ENCODE measurements at places on chromosomes 3 and 15.

- DNase-seq, result no peak
Measured at GRCh38 chr3:43587303-43587702, 34.5 kb downstream of the ANO10 start.

GRCh38 chr3:23809294-23809693, 3.5 kb downstream of the UBE2E1 start:
- no peak for DNase-seq

- no peak for DNase-seq
Measured at GRCh38 chr3:10108091-10108490, at the start of gene FANCD2OS. Gene FANCD2OS (minus strand): TSS chr3:10108255. CDS start chr3:10104774, 3,481 bp downstream.

DNA sequence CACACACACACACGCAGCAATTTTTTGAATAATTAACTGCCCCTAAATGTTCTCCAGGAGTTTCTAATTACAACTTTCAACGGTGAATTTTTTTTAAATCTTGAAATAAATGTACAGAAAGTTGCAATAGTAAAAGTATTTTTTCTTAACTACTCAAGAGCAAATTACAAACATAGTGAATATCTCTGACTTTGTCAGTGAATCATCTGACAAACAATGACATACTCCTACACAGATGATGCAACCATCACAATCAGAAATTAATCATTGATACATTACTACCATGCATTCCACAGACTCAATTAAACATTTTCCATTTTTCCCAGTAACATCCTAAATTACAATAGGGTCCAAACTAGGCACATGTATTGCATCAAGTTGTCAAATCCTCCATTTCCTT, 597.3 kb downstream of the NAALADL2 start:
- peak; percentile 23 for DNase-seq

DNA sequence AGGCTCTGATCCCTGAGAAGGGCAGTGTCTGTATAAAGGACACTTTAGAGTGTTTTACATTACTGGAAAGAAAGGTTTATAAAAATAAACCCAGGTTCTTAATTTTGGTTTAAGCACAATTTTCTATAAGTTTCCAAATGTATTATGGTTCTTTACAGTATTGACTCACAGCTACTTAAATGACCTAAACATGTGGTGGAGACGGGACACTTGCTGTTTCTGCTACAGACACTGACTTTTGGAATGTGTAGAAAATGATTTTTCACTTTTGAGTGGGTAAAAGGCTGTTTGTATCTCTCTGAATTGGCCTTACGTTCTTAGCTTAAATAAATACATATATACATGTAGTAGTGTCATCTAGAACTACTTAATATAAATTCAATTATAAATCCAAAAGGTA, 55.4 kb downstream of the SNRK start:
- no peak for DNase-seq

GRCh38 chr15:64315216-64315615, 40.8 kb downstream of the CSNK1G1 start:
- no peak for DNase-seq

GRCh38 chr3:95172164-95172943, 1109.5 kb downstream of the NSUN3 start:
- peak; percentile 71 for DNase-seq

DNA sequence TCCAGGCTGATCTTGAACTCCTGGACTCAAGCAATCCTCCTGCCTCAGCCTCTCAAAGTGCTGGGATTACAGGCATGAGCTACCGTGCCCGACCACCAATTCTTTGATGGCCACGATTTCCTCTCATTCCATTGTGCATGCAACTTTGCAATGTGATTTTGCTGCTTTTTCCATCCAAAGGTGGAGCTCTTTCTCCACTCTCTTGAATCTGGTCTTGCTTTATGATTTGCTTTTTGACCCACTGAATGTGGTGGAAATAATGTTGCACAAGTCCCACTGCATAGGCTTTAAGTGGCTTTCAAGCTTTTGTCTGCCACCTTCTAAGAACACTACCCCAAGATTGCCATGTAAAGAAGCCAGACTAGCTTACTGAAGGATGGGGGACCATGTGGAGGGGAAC, 10.6 kb downstream of the RPS27L start:
- DNase-seq, result no peak

DNA sequence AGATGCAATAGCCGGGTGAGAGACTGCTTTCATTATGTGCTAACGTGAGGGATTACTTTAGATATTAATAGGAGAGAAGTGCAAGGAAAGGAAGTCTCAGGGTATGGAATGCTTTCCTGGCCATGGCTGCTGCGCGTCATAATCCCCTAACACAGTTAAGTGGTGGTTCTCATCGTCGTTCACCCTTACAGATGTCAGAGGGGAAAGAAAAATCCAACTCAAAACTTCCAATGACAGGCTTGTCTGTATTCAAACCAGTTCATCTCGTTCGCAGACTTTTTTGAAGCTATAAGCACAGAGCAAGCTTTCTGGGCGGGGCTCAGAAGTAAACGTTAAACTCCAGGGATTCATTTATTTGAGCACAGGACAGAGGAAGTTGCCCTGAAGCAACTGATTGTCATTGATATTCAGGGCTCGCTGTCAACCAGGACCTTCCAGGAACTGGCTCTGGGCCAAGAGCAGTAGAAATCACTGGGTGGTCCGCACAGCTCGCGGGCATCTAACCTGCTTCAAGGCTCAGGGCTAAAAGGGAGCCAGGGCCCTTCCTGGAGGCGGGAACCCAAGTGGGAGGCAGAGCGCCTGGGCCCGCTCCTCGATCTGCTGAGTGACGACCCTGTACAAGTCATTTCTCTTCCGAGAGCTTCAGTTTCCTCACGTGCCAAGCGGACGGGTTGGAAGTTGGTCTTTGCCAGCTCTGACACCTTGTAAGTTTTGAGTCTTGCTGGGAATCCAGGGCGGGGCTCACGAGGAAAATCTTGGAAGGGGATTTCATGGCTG, 1.1 kb upstream of the LPP start:
- no peak for DNase-seq

- no peak for DNase-seq
Measured at GRCh38 chr15:90869140-90869541, 753 bp downstream of the FURIN start.

DNA sequence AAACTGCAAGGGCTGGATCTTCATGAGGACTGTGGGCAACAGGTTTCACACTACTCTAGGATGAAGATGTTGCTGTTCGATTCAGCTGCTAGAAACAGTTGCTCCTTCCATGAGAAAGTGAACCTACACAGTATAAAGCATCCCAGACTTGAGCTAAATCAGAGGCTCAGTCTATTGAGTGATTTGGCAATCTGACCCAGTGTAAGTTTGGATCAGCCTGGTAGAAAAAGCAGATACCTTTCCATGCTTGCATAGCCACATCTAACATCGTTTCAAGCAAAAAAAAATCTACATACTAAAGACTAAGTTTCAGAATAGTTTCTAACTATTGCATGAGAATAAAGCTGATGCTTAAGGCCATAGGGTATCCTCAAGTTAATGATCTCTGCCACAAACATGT, 4.6 kb downstream of the UQCC5 start:
- DNase-seq, result no peak

GRCh38 chr15:25741256-25741580, 121.9 kb downstream of the ATP10A start:
- DNase-seq, result no peak

GRCh38 chr3:16936233-16936632, 51.5 kb downstream of the PLCL2 start:
- DNase-seq, result no peak

DNA sequence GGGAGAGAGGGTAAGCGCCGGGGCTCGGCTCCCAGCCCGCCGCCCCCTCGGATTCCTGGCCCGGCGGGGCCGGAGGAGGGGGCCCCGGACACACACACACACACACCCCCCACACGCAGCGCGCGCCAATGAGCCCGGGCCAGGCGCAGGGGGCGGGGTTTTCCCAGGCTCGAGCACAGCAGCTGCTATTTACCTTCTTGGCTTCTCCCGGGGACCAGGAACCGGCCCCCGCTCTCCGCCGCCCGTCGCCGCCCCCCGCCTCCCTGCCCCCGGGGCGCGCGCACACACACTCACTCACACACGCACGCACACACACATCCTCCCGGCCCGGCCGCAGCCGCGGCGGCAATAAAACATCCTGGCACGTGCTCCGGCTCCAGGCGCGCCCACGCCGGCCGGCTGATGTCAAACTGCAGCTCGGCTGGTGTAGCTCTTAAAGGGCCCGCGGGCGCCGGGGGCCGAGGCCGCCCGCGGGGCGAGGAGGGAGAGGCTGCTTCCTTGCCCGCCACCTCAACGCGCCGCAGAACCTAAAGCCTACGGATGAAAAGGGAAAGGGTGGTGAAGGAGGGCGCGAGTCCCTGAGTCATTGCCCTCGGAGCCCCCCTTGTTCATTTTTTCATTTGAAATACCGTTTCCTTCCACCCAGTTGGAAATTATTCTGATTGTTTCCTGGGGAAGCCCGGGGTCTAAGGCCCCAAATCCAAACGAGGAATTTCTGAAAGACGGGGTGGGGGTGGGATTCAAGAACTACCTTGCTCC, 1.0 kb upstream of the HES1 start:
- peak; percentile 98 for DNase-seq

GRCh38 chr3:147872568-147872967, 463.4 kb downstream of the ZIC1 start:
- DNase-seq, result no peak

- DNase-seq, result peak; percentile 85
Measured at GRCh38 chr15:50828610-50829206, 63.2 kb upstream of the SPPL2A start.

DNA sequence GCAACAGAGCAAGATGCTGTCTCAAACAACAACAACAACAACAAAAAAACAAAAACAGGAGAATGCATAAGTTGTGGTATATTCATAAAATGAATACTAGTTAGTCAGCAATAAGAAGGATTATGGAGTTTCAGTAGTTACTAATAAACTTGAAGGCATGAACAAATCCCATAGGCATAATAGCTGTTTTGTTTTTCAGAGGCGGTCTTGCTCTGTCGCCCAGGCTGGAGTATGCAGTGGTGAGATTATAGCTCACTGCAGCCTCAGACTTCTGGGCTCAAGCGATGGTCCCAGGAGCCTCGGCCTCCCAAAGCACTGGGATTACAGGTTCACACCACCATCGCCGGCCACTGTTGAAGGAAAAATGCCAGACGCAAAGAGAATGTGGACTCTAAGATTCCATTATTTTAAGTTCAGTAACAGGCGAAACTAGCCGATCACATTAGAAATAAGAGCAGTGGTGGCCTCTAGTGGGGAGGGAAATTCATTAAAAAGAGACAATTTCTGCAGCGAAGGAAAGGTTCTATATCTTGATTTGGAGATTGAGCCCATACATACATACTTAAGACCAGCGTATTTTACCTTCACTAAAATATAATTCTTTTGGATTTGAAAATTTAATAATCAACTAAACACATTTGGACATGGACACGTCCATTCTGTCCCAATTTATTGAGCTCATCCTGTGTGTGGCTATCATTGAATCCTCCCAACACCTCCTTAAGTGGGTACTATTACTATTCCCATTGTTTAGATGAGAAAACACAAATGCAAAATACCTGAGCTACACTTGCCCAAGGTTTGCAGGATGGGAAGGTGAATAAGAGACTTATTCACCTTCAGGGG, 27.4 kb upstream of the HDAC11 start:
- DNase-seq, result peak; percentile 57

- DNase-seq, result no peak
Measured at GRCh38 chr3:127172781-127173515, 20.0 kb upstream of the PRR23E start.
